T-helper 17 cell (primary cell): ENCODE measurements at places on chromosomes 11 and 22. TPM values are rescaled to one million over a fixed set of nuclear protein-coding genes. Genes with fewer than 3 reads are reported as not detected.

TRPM5 gene
- total RNA-seq = 0.07 TPM

TMEM138 gene
- total RNA-seq = 46.1 TPM

NAGA gene
- total RNA-seq = 10.6 TPM

ACR gene
- not detected for total RNA-seq

KRTAP5-8 gene
- total RNA-seq = not detected

LIN7C gene
- total RNA-seq = 20.4 TPM

DNA sequence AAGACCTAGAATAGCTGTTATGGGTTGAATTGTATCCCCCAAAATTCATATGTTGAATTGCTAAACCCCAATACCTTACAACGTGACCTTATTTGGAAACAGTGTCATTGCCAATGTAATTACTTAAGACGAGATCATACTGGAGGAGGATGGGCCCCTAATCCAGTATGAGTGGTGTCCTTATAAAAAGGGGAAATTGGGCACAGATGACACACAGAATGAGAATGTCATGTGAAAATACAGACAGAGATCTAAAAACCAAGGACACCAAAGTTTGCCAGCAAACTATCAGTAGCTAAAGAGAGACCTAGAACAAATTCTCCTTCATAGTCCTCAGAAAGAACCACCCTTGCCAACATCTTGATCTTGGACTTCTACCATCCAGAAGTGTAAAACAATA, 127.7 kb downstream of the ATXN10 start:
- H3K4me3 ChIP-seq = no peak overlapping the region
- H3K36me3 ChIP-seq = peaks cover 3% of the 10 kb centered on the region
- peaks cover 6% of the 10 kb centered on the region for H3K4me1 ChIP-seq
- no peak for DNase-seq
- H3K27ac ChIP-seq = no peak overlapping the region

- no peak overlapping the region for H3K4me3 ChIP-seq
- H3K4me1 ChIP-seq = no peaks in the 10 kb centered on the region
- no peak for DNase-seq
- no peak overlapping the region for H3K27ac ChIP-seq
- H3K27me3 ChIP-seq = no peaks in the 10 kb centered on the region
- no peaks in the 10 kb centered on the region for H3K36me3 ChIP-seq
Observed at GRCh38 chr11:115963156-115963555, 458.9 kb upstream of the CADM1 start.

GRCh38 chr11:70501051-70501901, 102.9 kb downstream of the CTTN start:
- DNase-seq = no peak
- H3K36me3 ChIP-seq = no peaks in the 10 kb centered on the region
- H3K27ac ChIP-seq = no peak overlapping the region

DNA sequence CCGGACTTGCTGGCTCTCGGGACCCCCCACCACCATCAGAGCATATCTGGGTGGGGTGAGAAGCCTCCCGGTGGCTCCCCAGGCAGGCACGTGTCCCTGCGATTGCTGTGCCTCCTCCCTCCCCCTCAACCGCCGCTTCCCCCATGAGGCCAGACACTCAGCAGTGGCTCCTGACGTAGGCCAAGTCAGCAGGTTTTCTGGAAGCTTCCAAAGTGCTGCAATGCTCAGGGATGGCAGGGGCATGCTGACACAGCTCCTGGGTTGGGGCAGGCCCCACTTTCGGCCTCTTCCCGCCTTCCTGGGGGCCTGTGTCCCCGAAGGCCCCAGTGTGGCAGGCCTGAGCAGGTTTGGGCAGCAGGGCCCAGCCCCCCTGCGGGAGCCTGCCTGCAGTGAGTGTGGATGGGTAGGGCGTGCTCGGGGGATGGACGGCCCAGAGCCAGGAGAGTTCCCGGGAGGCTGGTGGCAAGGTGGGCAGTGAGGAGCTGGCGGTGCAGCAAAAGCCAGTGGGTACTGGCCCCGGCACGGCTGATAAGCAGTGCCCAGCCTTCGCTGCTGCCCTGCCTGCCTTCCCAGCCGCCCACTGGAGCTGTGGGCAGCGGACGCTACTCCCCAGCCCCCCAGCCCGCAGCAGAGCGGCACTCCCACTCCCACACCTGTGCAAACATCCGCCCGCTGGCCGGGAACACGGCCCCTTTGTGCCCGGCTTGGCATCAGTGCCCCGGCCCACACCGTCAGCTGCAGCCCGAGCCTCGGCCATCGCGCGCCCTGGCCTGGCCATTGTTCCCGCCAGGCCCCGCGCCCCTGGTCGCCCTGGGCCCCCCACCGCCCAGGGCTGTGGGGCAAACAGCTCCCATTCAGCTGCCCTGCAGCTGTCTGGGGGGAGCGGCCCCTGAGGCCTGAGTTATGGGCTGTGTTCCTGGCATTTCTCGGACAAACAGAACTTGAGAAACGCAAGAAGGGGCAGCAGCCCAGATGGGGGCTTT, 125.0 kb downstream of the KCNQ1OT1 start:
- no peaks in the 10 kb centered on the region for H3K27me3 ChIP-seq
- H3K4me3 ChIP-seq = no peak overlapping the region
- H3K27ac ChIP-seq = no peak overlapping the region
- H3K36me3 ChIP-seq = no peaks in the 10 kb centered on the region
- H3K4me1 ChIP-seq = no peaks in the 10 kb centered on the region
- DNase-seq = peak; percentile 9

- no peak overlapping the region for H3K4me3 ChIP-seq
- H3K27ac ChIP-seq = no peak overlapping the region
- DNase-seq = no peak
- peaks cover 2% of the 10 kb centered on the region for H3K36me3 ChIP-seq
Observed at GRCh38 chr22:32752816-32753520, 48.5 kb upstream of the TIMP3 start.

- H3K36me3 ChIP-seq = no peaks in the 10 kb centered on the region
- H3K4me1 ChIP-seq = peaks cover 2% of the 10 kb centered on the region
- H3K27me3 ChIP-seq = no peaks in the 10 kb centered on the region
- no peak overlapping the region for H3K27ac ChIP-seq
- no peak for DNase-seq
Observed at GRCh38 chr11:1343391-1344055, 34.1 kb upstream of the TOLLIP start.
